ENCODE measurements at places on chromosomes 3 and 15.

DNA sequence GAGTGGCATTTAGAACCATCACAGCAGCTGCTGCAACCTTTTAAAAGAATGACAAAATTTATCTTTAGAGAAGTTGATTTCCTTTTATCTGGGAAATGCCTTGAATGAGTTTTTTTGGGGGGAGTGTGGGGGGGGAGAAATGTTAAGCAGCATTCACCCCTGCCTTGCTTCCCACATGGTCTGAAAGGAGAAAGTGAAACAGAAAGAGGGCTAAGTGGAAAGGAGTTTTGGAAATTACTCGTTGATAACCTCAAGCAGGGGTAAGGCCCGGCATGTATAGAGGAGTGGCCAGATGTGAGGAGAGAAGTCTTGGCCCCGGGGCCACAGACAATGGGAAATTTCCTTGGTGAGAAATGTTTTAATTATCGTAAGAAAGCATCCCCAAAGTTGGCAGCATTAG, 23.5 kb downstream of the B3GALNT1 start:
- no peak for DNase-seq

DNA sequence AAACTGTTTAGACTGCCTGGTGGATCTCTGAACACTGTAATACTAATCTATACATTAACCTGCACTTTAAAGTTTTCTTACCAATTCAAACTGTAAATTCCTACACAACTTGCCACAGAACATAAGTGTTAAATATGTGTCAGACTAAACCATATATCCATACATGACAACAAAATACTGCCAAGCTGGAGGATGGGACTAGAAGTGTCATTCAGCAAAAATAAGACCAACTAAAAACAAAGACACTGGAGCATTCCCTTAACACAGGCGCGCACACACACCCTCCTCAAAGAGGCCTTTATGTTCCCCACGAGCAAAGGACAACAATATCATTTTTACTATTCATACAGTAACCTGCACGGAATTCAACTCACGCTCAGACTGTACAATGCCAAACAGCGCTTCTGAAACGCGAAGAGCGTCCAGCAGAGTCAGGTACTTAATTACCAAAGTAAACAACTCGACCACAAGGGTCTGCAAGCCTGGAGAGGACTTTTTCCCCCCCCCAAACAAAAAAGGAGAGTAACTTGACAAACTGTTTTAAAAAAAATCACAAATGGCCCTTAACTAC, 1.1 kb downstream of the DCUN1D1 start:
- no peak for DNase-seq

DNA sequence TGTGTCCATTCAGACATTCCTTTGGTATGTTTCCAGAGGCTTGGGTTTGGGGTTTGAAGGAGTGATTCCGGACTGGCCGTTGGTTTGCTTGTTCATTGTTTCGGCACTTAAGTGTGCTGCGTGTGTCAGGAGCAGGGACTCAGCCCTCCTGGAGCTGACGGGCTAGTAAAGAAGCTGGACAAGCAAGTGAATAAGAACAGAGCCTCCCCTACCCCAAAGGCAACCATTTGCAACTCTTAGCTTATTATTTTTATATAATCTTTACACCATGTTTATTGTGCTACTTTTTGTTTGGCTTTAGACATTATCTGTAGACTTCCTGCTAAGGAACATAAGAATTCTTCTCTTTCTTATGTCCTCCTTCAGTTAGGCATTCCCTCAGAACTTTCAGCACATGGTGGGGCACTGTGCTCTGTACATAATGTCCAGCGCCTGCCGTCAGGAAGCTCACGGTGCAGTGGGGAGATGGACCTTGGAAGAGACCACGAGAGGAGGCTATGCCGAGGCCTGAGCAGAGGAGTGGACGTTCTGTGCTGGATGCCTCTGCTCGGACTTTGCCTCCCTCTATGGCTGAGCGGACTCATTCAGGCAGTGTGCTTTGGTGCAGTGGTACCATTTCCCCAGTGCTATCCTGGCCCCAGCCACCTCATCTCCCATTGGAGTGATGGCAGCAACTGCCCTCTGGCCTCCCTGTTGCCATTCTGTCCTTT, 65.4 kb downstream of the EEFSEC start:
- DNase-seq = no peak

DNA sequence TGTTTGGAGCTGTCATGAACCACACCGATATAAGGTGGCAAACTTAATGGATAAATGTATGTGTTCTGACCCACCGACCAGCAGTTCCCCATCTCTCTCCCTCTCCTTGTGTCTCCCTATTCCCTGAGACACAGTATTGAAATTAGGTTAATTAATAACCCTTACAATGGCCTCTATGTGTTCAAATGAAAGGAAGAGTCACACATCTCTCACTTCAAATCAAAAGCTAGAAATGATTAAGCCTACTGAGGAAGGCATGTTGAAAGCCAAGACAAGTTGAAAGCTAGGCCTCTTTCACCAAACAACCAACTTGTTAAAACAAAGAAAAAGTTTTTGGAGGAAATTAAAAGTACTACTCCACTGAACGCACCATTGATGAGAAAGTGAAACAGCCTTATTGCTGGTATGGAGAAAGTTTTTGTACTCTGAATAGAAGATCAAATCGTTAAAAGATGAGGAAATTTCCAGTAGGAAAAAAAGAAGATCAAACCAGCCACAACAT, 15.0 kb downstream of the ATR start:
- no peak for DNase-seq

GRCh38 chr15:43702174-43702573, 8.5 kb downstream of the CKMT1A start:
- no peak for DNase-seq

DNA sequence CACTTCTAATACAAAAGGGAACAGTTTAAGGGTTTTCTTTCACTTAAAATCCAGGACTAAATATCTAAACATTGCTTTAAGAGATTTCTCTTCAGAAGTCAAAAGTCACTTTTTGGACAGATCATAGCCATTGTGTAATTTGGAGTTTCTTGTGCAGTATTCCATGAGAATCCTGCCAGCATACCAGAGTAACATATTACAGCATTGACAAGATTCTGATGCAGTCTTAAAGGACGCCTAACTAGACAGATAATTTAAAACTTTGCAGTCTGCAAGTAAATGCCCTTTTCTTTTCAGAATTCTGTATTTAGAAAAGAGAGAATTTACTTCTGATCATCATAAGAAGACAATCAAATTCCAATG, 17.5 kb upstream of the IGSF10 start:
- no peak for DNase-seq

- DNase-seq = no peak
Measured at GRCh38 chr3:161586556-161587235, 90.1 kb downstream of the OTOL1 start.

GRCh38 chr15:47374222-47374621, 343.1 kb upstream of the SEMA6D start:
- DNase-seq = no peak

DNA sequence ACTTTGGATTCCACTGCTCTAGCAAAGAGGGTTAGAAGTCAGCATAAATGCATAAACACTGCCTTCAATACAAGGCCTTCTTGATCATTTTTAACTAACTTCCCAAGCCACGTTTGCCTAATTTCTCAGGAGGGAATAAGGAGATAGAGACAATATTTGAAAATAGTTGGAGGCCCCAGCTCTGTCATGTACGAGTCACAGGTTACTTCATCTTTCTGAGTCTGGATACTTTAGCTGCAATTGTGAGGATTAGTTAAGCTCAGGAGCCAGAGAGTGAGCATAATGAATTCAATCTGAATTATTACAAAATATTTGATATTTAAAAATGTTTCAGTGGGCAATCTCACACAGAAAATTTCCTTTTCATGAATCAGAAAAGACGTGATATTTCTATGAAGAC, 298.9 kb downstream of the SHOX2 start:
- no peak for DNase-seq

DNA sequence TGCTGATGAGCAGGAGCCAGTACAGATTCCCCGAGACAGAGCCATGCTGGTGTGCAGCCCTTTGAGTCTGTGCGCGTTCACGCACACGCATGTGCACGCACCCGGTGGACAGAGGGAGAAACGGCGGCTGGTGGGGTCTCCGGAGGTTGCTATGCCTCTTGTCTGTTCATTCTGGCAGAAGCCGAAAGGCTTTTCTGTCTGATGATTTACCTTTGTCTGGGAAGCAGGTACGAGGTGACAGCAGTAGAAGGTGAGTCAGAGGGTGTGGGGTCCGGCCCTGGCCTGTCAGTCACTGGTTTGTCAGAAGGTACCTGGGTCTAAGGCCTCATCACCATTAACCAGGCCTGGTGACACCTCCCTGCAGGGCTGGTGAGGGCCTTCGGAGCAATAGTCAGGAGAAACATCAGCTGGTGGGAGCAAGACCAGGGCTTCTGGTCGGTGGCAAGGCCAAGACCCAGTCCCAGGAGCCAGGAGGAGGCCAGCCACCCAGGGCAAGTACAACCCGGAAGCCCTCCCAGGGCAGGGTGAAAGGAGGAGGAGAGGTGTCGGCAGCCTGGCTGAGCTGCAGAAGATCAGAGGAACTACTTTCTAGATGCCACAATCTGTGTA, 7.5 kb downstream of the PCSK6 start:
- DNase-seq = no peak

DNA sequence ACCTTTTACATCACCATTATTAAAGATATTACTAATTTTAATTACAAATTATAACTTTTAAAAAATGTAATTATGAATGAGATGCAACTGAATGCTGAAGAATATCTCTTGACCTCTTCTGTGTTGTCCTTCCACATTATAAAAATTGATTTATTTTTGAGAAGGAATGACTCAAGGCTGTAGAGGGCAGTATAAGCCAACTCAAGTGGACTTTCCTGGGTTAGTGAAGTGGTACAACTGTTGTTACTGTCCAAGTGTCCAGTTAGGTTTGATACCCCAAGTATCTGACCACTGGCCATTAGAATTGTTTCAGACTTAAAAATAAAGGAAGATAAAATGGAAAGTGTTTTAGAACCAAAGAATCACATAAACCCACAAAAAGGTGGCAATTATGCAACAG, 51.9 kb downstream of the BBX start:
- no peak for DNase-seq

DNA sequence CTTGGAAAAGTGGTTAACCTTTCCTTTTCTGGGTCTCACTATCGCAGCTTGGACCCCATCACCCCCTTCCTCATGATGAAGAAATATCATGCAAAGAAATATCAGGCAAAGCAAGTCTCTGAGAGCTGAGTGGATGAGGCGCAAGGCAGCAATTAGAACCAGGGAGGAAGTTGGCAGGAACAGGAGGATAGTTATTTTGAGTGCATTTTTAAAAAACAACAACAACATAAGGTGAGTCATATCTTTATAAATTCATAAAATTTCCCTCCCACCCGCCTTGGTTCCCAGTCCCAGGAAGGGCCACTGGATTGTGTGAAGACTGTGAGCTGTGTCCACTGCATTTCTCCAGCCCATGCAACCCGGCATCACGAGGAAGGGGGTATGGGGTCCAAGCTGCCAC, 316.9 kb upstream of the TLE3 start:
- DNase-seq = no peak

GRCh38 chr15:70507772-70508371, 255.5 kb downstream of the UACA start:
- DNase-seq = no peak

DNA sequence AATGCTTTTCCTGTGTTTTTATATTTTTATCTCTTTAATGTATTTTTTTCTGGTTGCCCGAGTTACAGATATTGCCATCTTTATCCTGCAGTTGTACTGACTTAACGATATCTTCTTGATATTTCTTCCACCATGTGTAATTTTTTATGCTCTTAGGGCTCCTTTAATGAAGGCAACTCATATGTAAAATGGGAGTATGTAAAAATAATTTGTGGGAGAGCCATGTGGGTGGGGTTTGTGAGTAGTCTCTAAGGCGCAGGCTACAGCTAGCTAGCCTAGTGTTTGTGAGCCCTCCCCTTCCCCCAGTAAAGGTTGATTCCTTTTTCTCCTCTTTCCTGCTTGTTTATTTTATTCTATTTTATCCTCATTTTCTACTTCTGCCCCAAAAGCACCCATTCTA, 38.1 kb downstream of the UBE2E1 start:
- DNase-seq = no peak

- no peak for DNase-seq
Measured at GRCh38 chr3:2099028-2099671, 484 bp downstream of the CNTN4 start.

DNA sequence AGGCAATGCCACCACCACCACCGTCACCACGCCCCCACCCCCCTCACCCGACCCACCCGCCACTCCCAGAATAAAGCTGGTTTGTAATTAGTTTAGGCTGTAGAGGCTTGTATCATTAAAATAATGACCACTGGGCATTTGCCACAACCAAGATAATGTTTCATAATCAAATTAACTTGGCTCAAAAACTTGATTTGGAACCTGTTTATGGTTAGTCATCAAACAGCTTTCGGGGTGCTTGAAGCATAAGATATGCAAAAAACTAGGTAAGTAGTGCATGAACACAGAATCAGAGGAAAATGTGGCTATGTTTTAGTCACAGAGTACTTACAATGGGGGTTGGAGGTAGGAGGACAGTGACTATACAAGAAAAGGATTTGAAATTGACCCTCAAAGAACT, 115.1 kb downstream of the FHIT start:
- no peak for DNase-seq

- peak; percentile 88 for DNase-seq
Measured at GRCh38 chr15:31352339-31352751, 25.7 kb downstream of the KLF13 start.

- no peak for DNase-seq
Measured at GRCh38 chr3:128813097-128813496, 66.3 kb upstream of the ACAD9 start.

- no peak for DNase-seq
Measured at GRCh38 chr15:79102595-79102994, 12.0 kb upstream of the RASGRF1 start.

DNA sequence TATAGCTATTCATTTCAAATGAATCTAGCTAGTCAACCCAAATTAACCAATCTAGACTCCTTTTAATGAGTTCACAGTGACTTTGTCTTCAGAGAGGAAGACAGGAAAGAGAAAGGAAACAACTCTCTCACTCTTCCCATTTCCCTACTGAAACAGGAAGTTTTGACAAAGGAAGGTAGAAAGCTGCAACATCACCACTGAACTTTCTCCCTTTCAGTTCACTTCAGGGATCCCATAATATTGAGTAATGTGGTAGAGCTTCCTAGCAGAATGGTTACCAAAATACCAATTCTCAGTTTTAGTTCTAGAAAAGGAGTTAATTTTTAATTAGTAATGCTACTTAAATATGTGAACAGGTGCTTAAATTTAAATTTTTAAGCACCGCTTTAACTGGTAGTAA, 7.5 kb downstream of the VPS13C start:
- no peak for DNase-seq

GRCh38 chr15:100668348-100668745, 66.0 kb downstream of the ASB7 start:
- no peak for DNase-seq

DNA sequence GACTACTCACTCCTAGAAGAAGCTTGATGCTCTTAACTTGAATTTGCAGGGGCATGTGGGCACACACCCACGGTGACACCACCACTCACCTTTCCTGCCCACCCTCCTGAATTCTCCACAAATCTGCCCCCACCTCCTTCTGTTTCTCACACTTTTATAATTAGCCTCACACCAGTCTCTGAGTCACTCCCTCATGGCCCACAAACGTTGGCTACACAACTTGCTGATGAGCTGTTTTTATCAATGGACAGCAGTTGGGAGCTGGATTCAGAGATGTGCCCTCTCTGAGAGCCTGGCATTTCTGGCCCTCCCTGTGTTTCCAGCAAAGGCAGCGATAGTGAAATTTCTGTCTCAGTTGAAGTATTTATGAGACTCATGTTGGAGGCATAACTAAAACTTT, 1.3 kb downstream of the COLQ start:
- DNase-seq = no peak

All from Right ventricle myocardium superior (tissue), 1 donor.